ENCODE measurements at places on chromosomes 12 and 14.

DNA sequence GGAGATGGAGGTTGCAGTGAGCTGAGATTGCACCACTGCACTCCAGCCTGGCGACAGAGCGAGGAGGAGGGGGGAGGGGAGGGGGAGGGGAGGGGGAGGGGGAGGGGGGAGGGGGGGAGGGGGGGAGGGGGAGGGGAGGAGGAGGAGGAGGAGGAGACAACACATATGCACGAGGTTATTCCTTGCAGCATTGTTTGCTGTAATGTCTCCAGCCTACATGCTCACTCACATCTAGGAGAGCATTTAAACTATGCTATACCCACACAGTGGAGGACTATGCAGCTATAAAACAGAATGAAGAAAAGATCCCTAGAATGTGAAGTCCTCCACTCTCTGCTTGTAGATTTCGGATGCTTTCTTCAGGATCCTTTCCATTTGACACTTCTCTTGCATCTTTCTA is 3.5 kb upstream of the HIGD1C start:
- DNase-seq, result no peak

DNA sequence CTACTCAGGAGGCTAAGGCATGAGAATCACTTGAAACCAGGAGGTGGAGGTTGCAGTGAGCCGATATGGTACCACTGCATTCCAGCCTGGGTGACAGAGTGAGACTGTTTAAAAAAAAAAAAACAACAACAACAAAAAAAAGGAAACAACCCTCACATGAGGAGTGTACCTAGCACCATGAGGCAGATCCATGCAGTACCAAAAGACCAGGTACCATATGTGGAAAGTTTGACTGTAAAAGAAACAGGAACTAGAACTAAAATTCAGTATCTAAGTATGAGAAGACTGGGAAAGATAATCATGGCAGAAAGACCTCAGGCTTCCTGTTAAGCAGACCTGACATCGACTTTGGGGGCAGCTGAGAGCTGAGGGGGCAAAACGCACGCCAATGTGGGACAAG is 55.1 kb downstream of the TRAFD1 start:
- no peak for DNase-seq

DNA sequence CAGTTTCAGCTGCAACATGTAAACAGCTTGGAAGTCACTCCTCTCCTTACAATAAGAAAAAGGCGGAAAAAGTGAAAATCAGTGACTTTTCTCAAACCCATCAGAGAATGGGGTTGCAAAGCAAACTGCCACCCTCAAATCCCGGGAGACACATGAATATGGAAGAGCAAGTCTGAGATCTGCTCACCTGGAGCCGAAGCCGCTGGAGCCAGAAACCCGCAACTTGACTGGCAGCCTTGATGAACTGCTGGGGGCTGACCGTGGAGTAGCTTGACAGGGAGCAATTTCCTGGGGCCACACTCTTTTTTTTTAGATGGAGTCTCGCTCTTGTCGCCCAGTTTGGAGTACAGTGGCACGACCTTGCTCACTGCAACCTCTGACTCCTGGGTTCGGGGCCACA is 208.2 kb downstream of the KIF26A start:
- DNase-seq, result no peak

DNA sequence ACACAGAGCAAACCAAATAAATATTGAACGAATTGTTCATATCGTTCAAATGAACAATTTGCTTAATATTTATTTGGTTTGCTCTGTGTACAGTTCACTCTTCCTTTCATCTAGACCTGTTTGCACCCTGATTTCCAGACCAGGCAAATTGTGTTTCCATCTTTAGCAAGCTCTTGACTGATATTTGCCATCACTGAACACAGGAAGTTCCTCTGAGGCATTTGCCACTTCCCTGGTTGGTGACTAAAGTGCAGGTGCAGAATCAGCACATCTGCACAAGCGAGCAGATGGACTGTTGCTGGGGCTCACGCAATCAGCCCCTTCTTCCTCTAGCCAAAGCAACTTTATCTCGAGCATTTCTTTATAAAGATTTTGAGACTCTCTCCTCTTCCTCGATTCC is 112.9 kb downstream of the DAAM1 start:
- peak; percentile 5 for DNase-seq

GRCh38 chr12:45727301-45727979 is 2.1 kb upstream of the ARID2 start:
- peak; percentile 95 for DNase-seq

- DNase-seq, result no peak
Observed at GRCh38 chr14:34710744-34711143, 3.6 kb downstream of the CFL2 start.

GRCh38 chr12:3041558-3042164 is 35.5 kb upstream of the TSPAN9 start:
- peak; percentile 53 for DNase-seq

- DNase-seq, result peak; percentile 66
Observed at GRCh38 chr12:94207849-94208621, 59.7 kb downstream of the PLXNC1 start.

DNA sequence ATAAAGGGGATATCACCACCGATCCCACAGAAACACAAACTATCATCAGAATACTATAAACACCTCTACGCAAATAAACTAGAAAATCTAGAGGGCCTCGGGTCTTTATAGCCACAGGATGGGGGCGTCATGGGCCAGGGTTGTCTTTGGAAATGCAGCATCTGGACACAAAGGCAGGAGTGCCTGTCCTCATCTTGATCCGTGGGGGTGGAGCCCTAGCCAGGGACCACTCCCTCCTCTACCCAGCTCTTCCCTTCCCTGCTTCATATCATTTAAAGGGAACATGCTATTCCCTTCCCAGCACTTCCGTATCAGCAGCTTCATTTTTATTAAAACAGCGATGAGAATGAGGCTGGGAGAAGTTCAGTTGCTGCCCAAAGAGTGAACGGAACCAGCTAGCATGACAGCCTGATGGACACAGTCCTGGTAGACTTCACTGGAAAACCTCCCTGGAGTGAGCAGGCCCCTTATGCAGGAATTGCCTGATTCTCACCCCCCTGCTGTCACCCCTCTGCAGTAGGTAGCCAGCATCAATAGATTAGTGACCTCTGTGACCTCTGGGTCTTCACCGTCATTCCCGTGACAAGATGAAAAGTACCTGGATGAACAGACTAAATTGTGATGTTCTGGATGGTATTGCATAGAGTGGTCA is 251.4 kb upstream of the RGS6 start:
- no peak for DNase-seq

DNA sequence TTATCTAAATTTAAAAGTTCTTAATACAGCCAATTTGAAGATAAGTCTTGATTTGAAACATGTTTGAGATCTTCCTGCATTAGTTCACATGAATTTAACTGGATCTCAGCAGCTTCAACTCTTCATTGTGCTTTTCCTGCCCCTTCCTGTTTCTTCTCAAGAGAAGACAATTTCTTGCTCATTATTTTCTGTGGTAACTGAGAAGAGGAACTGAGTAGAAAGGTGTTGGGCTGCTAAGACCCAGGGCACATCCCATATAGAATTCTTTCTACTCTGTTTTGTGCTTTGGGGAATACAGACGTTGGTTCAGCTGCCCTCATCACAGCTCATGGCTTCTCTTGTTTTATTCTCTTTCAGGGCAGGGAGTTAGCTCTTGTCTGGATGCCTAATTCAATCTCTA is 110.2 kb downstream of the SNAPC1 start:
- no peak for DNase-seq

DNA sequence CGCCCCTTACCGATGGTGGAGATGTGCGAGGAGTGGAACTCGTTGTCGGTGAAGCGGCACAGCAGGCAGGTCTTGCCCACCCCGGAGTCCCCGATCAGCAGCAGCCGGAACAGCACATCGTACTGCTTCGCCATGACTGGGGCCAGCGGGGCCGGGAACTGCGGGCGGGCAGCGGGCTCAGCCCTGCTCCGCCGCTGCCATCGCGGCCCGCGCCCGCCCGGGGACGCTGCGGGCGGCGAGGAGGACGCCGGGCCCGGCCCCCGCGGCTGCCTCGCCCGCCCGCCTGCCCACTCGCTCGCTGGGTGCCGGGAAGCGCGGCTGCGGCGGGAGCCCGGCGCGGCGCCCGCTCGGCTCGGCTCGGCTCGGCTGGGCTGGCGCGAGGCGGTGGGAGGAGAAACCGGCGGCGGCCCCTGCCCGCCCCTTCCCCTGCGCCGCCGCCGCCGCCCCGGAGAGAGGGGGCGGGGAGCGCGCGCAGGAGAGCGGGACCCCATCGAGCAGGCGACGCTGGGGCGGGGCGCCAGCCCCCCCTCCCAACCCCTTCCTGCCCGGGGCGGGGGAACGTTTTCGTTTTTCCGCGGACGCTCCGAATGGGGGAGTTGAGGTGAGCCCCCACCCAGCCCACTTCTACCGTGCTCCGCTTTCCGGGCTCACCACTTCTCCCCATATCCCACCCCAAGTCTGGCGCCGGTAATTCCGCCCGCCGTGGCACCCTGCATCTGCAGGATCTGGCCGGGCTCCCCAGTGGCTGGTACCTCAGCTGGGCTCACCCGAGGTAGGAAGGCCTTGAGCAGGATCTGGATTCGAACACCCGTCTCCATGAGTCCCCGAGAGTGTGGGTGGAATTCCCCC is at the start of gene RAB15:
TSS of gene RAB15 (minus strand) at position 394 of the 849 bp plus-strand sequence. CDS start at position 134, 260 bp downstream.
- peak; percentile 45 for DNase-seq

DNA sequence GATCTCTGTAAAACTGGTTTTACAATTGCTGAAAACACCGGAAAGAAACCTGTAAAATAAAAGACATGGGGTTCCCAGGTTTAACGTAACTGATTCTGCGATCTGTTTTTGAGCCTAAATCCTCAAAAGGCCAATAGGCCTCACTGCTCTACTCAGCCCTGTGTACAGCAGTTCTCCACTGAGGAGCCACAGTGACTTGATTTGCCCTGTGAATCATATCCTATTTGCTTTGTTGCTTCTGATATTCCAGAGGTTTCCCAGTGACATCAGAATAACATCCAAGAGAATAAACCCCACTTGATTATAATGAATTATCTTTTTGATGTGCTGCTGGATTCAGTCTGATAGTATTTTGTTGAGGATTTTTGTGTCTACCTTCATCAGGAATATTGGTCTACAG is 27.5 kb downstream of the MDM1 start:
- DNase-seq, result no peak

DNA sequence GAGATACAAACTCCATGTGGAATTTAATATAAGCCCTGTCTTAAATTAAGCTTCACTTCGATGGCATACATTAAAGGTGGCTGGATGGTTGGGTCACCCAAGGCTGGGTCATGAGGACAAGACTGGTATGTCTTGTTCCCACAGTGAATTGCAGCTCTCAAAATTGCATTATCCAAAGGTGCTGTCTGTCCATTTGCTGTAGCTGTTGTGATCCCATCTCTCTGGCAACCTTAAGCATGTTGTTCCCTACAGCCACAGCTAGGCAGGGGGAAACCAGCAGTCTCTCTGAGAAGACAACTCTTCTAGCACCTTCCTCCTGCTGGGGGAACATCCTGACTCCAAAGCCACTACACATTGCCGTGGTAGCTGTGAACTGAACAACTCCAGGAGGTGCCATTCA is 187.0 kb downstream of the NUAK1 start:
- no peak for DNase-seq

GRCh38 chr12:68037616-68038255 is 48.5 kb downstream of the IFNG-AS1 start:
- DNase-seq, result no peak

DNA sequence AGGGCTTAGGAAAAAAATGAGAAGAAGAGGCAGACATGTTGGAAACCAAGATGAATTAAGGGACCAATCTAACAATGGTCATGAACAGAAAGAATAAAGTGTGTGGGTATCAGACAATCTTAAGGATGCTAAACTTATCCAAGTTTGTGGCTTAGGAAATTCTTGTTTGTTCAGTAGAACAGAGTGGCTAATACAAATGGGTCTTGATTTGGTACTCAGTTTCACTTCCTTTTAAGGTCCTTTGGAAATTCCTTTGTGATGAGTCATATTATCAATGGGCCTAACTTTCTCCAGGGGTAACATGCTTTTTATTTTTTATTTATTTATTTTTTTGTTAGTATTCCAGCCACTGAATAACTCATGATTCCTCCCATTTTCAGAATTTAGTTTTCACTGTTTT is 1154.7 kb upstream of the FLRT2 start:
- DNase-seq, result no peak

GRCh38 chr12:60052483-60052882 is 456.7 kb downstream of the SLC16A7 start:
- DNase-seq, result no peak

DNA sequence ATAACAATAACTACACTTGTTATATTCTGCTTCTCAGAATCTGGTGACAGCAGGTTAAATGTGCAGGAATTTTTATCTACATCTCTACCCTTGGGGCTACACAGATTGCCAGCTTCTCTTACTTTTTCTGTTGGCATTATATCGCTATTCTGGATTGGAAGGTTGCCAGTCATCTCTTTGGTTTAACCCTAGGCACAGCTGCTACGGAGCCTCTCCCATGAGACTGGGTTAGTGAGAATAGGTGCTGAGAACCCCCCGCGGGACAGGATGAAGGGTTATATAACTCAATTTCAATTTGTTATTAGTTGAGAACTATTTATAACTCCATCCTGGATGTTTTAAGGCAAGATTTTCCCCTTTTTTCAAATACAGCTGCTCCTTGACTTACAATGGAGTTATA is 73.1 kb downstream of the ACADS start:
- no peak for DNase-seq

DNA sequence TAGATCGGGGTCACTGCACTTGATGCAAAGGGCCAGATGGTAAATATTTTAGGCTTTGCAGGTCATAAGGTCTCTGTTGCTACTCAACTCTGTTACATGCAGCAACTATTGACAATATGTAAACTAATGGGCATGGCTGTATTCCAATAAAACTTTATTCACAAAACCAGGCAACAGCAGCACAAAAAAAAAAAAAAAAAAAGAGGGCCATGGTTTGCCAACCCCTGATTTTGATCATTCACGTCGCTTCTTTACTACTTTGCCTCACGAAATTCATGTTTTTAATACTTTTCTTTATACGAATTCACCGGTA is 152.9 kb downstream of the RBM19 start:
- no peak for DNase-seq

- no peak for DNase-seq
Observed at GRCh38 chr12:124479680-124480468, 87.5 kb downstream of the NCOR2 start.

DNA sequence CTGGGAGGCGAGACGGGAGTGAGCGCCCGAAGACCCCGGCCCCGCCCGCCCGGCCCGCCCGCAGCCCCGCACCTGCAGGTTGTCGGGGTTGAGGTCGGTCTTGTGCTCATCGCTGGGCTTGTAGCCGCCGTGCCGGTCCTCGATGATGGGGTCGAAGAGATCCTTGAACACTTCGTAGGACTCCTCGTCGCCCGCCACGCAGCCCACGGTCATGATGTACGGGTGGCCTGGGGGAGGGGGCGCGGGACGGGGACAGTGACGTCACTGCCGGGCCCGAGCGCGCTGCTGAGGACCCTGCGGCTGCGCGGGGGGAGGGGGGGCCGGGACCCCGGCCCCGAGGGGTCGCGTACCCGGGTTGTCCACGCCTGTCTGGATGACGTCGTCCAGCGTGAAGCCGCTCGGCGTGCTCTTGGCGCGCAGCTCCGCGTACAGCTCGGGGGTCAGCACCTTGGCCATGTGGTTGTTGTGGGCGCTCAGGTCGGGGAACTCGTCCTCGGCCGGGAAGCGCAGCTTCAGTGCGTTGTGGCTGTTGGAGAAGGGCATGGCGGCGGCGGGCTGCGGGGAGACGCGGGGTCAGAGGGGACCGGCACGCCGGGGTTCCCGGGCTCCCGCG is 573 bp downstream of the CKB start:
- DNase-seq, result no peak
